ENCODE measurements at places on chromosomes 7 and 10.

DNA sequence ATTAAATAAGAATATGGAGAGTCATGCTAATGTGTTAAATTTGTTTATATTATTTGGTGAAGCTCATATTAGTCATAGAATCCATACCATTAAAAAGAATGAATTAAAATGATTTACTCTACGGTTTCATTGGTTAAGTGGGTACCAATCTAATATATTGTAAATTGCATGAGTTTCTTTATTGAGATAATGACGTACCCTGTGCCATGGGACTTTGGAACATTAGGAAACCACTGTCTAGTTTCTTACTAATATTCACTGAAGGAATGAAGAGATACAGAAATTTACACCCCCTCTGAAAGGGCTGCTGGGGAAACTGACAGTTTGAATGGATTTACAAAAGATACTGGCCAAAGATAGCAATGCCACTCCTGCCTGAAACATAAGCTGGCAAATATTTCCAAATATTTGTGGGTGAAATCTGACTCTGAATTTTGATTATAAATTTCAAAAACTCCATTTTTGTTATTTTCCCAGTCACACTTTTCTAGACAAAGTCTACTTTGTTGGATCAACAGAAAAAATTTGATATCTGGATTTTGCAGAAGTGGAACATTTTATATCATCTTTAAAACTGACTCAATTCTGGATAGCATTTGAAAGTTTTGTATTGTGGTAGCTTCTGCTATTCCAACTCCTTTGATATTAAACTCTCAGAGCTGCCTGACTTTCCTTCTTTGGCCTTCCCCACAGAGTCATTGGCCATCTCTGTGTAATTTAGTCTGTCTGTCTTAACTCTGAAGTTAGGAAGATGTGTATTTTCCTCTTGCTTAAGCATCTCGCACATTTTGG, 22.3 kb downstream of the MDFIC start:
- no peak for DNase-seq

- no peak for DNase-seq
These were observed 19.6 kb downstream of the NOC3L start for GRCh38 chr10:94343151-94343550.

- DNase-seq: no peak
These were observed 55.2 kb downstream of the HIPK2 start for GRCh38 chr7:139722604-139723003.

DNA sequence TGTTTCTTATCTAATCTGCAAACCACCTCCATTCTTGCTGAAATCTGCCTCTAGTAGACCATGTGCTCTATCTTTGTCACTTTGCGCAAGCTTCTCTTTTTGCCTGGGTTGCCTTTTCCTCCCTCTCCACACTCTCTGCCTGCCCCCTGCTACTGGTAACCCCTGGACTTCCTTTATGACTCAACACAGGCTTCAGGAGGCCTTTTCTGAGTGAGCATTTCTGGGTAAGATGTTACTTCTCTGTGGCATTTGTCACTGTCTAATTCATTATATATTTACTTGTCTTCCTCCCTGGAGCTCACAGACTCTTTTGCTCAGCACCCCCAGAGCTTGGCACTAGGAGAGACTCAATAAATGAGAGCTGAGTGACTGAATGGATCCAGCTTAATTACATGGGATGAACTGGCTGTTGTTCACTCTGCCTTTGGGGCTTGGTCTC, 8.4 kb downstream of the GOLGA7B start:
- no peak for DNase-seq

DNA sequence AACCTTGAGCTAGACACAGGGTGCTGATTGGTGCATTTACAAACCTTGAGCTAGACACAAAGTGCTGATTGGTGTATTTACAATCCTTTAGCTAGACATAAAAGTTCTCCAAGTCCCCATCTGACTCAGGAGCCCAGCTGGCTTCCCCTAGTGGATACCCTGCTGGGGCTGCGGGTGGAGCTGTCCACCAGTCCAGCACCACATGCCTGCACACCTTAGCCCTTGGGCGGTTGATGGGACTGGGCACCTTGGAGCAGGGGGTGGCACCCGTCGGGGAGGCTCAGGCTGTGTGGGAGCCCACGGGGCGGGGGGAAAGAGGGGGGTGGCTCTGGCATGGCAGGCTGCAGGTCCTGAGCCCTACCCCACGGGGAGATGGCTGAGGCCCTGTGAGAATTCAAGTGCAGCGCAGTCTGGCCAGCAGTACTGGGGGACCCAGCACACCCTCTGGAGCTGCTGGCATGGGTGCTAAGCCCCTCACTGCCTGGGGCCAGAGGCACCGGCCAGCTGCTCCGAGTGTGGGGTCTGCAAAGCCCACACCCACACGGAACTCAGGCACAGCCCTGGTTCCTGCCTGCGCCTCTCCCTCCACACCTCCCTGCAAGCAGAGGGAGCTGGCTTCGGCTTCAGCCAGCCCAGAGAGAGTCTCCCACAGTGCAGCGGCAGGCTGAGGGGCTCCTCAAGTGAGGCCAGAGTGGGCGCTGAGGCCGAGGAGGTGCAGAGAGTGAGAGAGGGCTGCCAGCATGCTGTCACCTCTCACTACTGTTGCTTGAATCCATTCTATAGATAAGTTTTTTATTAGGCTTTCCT, 369.8 kb upstream of the SMIM30 start:
- DNase-seq: no peak

GRCh38 chr7:139936760-139937310, 107.8 kb downstream of the TBXAS1 start:
- no peak for DNase-seq

- no peak for DNase-seq
These were observed 512 bp upstream of the VIM start for GRCh38 chr10:17227367-17228090.

DNA sequence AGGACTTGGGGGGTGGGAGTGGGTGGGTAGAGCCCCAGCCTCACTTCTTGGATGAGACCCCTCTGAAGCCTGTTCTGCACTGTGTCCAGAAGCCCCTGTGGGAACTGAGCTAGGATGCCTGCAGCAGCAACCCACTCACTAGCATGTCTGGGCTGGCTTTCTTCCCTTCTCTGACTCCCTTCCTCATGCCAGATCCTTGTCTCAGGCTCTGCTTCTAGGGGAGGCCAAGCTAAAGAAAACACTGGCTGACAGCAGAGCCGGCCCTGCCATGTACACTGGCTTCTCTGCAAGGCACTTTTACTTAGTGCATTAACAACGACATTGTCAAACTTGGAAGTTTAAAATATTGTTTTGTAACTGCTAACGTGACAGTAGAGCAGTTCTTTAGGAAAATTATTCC, 50.2 kb downstream of the ARHGAP22 start:
- no peak for DNase-seq
